ENCODE measurements at places on chromosomes 7 and 10.

DNA sequence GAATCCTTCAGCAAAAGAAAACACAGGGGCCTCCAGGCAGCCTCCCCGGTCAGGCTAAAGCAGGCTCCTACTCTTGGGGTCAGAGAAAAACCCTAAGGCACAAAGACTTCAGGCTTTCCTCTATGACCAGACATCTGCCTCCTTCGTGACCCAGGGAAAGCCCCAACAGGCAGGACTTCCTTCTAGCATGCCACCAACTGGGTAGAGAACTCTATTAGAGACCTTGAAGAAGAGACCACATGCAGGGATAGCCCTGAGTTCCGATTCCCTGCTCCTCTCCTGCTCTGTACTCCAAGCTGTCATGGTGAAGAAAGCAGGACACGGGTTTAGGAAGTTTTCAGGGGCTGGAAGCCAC lies 1.3 kb downstream of the TRPV6 start:
- no peak for DNase-seq

DNA sequence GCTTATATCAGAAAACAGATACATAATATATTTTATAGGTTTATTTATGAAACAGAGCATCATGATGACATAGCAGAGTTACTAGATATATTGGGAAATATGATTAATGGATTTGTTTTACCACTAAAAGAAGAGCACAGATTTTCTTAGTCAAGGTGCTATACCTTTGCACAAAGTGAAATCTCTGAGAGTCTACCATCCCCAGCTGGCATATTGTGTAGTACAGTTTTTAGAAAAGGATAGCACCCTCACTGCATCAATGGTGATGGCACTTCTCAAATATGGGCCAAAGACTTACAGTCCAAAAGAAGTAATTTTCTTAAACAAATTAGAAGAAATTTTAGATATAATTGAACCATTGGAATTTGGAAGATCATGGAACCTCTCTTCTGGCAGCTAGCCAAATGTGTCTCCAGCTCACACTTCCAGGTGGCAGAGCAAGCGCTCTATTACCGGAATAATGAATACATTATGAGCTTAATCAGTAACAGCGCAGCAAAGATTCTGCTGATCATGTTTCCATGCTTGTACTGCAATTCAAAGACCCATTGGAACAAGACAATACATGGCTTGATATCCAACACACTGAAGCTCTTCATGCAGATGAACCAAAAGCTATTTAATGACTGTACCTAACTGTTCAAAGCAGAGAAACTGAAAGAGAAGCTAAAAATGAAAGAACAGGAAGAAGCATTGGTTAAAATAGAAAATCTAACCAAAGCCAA lies 21.9 kb upstream of the CREB3L2 start:
- peak; percentile 23 for DNase-seq

GRCh38 chr7:151124481-151124880 lies 38.2 kb downstream of the AGAP3 start:
- DNase-seq: no peak

- no peak for DNase-seq
These were observed 375 bp upstream of the CHN2 start for GRCh38 chr7:29194206-29194593.

DNA sequence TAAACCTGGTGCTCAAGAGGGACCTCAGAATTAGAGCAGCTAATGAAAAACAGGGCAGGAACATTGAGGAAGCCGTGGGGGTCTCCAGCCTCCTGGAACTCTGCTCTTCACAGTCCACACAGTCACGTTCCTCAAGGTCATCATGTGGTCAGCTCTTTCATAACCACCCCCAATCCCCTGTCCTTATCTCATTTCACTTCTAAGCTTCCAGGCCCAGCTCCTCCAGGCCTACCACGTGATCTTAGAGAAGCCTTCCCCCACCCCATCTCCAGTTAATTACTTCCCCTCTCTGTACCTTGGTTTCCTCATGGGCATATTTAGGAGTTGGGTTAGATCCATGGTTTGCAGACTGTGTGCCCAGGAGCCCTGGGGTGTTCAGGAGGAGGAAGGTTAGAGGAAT lies 106.4 kb upstream of the TCF7L2 start:
- DNase-seq: no peak

DNA sequence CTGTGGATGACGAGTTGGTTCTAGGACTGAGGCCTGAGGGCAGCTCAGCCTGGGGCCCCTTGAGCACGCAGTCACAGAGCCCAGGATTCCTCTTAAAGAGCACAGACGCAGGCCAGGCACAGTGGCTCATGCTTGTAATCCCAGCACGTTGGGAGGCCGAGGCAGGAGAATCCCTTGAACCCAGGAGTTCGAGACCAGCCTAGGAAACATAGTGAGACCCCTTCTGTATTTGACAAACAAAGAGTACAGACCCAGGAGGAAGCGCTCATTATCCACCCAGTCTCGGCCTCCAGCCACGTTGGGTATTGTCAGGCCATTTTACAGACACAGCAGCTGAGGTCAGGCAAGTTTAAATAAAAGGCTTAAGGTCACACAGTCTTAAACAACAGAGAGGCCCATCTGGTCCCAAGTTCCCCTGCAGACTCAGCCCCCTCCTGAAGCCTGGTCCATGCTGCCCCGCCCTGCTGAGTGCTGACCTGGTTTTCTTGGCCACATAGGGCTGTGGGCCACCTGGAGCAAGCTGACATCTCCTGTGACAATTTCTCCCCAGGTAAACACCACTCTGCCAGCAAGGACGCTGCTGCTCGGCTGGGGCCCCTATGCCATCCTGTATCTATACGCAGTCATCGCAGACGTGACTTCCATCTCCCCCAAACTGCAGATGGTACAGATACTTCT lies 12.6 kb downstream of the RGR start:
- DNase-seq: no peak

DNA sequence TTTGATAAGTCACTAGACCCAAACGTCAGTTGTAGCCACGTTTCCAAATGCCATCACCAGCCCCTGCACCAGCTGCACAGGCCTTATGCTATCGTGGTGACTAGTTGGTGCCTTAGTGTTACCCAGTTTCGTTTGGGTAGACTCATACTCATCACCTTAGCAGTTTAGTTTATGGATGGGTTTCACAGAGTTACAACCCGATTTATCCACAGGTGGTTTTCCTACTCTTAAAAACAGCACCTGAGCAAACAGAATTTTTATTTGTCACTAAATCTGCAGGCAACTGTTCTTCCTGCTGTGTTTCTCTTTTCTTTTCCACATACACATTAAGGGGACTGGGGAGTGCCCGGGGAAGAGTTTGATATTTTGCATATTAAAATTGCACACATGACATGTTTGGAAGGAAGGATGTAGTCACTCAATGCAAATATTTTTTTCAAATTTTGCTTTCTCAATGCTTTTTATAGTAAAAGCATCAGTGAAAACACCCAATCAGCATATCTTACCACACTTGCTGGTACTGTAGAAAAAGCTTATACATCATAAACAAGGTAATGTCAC lies 41.6 kb downstream of the PDSS1 start:
- DNase-seq: no peak

GRCh38 chr7:80600046-80600445 lies 38.4 kb upstream of the CD36 start:
- DNase-seq: no peak

DNA sequence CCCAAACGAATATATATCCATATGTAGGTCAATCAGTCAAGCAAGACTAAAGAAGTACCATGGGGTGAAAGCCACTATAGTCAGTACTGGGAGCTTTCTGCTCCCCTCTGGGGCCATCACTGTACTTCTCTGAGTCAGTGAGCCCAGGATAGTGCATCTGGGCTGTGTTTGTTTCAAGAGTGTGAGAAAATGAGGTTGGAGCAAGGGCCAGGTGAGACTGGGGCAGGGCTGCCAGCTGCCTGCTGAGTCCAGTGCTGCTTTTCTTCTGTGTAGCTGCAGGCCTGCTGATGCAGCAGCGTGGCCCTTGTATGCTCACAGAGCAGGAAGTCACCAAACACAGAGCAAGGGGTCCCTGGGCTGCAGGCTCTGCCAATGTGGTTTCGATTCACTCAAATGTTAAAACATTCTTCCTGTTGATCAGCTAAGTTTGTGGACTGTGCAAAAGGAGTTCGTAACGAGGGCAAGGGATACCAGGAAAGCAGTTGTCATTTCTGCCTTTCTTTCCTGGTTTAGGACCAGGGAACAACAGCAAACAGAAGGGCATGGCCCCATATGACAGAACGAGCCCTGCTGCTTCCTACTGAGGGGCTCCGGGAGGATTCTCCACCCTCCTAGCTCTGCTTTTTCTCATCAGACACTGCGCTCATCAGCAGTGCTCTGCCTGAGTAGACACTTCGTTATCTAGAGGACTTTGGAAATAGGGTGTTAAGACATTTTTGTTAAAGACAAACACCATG lies 65.4 kb upstream of the TNS3 start:
- no peak for DNase-seq

DNA sequence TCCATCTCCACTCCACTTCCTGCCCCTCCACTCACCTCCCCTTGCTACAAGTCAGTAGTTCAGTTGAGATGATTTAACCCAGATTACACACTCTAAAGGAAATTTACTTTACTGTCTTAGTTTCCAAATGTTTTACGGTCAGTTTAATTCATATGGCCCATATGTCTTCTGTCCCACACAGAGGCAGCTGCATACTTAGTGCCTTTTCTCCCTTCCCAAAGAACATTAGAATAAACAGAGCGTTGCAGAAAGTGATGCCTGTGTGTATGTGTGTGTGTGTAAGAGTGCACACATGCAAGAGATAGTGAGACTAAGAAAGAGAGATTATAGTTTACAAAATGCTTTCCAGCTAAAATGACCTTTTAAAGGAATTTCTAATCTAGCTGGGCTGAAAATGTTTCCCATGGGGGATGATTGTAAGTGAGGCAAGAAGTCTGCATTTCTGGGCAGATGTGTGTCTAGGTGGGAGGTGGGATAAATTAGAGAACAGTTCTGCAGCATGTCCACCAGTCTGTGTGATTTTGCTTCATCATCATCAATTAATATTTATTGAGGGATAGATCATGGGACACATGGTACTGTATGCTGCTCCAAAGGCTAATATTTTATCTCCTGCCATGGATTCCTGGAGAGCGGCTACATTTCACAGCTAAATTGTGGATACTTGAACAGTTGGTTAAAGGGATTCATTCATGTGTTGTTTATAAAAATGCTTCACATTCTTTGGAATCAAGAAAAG lies 81.5 kb downstream of the NXPH1 start:
- no peak for DNase-seq

DNA sequence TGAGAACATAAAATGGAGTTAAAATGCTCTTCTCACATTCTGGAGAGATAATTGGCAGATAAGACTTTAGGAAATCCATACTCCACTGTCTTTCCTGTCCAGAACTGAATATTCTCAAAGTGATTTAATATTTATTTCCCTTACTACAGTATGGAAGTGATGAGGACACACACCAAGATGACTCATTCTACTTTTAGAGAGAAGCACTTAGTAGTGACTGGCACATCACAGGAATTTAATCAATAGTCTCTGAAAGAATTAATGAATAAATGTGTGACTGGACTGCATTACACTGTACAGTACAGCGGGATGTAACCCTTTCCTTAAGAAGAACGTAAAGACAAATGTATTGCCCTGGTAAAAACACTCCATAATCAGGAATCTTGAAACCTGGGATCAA lies 116.7 kb downstream of the SEMA3E start:
- no peak for DNase-seq

DNA sequence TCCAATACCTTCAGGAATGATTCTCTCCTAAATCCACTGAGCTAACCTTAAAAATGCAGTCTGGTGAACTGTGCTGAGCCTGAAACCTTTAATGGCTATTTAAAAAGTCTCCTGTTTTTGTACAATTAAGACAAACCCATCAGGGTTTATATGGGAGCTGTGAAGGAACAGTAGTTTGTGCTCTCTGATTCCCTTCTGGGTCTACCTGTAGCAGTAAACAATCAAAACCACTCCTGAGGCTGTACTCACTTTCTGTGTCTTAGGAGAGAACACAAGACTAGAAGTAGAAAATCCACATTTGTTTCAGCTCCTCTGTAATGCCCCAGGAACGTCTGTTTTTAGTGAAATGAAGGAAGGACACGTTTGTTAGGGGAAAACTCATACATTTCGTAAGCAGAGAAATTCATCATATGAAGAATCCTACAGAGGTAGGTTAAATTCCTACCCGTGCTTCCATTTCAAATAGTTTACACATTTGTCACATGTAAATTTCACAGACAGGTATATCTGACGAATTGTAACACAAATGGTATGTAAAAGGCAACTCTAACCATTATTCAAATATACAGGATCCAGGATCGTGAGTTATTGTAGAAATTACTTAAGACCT lies 2.6 kb downstream of the CUX1 start:
- no peak for DNase-seq

DNA sequence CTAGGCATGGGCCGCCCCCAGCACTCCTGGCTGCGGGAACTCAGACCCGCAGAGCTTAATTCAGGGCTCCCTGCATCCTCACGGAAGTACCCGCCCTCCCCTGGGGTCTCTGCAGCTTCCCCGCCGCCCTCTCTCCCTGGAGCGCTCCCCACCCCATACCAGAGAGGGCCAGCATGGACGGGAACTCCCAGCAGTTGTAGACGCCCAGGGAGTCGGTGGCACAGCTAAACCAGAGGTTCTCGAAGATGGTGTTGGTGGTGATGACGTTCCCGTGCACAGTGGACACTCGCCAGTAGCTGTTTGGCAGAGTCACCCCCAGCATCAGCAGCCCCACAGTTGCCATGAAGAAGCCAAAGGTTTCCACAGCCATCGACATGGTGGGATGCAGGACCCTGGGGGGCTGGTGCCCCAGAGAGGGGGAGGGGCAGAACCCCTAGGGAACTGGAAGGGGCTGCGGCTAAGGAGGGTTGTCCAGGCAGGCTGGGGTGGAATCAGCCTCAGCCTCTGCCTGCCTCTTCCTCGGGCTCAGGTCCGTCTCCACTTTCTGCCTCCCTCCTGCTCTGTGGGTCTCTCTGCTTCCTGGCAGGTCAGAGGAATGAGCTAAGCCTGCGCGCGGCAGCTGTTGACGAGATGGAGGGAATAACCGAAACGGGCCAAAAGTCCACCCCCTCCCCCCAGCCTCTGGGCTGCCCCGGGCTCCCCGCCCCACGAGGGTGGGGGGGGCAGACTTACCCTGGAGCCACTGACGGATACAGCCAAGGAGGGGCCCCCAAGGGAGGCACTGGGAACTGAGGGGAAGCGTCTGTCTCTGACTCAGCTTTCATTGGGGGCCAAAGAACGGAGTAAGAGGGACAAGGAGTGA lies at the start of gene CLDN15:
Gene CLDN15 (minus strand): TSS at position 597 of the 862 bp plus-strand sequence. CDS start 221 bp downstream, at position 376.
- DNase-seq: no peak

DNA sequence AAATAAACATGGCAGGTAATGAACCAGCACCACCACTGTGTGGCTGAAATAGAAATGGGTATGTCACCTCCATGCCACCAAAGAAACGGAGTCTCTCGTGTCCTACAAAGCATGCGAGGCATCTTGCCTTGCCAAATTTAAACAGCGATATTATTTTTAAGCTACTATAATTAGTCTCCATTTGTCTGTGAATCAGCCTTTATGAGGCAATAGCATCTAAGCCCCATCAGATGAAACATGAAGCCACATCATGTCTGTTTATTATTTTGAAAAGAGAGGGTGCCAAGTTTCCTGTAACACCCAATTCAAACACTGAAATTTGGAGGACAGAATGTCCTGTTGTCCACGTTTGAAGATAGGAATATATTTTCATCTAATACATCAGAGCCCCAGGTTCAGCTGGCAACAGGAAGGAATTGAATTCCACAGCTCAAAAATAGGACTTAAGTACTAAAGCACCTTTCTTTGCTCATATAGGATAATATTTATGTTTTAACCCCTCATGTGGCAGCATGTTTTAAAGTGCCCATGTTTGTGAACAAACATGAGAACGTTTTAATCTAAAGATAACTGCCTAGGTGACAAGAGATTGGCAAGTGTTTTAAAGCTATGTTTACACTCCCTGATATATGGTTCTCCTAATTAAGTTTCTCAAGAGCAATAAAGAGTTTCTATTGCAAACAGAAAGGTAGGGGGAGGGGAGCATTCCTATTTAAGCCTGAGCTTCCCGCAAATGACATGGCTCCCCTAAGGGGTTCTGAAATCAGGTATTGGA lies 86.8 kb downstream of the SORBS1 start:
- no peak for DNase-seq

Measured in NCI-H524 (cell line).